ENCODE measurements at places on chromosomes 12 and 14.

- DNase-seq, result no peak
These were observed 1072.3 kb downstream of the FLRT2 start for GRCh38 chr14:86602263-86602662.

GRCh38 chr12:123058980-123059379 is 78.5 kb downstream of the ARL6IP4 start:
- DNase-seq, result no peak

DNA sequence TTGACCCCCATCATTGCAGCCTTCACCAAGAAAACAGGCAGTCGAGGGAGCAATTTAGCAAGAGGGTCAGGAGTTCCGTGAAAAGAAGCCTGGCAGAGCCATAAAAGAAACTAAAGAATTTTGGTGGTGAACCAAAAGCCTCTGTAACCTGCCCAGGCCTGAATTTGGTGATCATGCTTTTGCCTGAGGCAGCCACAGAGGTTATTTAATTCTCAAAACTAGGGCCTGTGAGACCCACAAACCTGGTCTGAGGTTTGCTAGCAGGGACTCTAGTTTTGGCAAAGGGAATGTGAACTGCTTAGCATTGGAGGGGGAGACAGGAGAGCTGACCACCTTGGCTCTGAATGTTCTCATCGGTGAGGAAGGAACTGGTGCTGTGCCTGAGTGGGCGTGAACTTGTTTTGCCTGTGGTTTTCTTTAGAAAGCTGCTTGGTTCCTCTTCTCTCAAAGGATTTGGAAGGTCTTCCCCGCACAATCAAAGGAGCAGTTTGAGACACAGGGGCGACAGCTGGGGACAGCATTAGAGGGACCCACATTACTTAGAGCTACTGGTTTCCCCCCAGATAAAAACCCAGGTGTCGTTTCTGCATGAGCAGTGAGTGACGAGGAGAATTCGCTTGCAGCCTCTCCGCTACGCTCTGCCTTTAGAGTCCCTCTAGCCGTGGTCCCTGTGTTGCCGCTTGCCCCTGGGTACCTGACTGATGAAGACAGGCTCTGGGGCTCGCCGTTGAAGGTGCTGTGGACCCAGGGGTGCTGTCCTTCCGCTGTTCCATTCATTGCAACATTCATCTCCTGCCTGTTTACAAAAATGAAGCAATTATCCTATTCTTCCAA is 12.6 kb upstream of the WNT5B start:
- no peak for DNase-seq

DNA sequence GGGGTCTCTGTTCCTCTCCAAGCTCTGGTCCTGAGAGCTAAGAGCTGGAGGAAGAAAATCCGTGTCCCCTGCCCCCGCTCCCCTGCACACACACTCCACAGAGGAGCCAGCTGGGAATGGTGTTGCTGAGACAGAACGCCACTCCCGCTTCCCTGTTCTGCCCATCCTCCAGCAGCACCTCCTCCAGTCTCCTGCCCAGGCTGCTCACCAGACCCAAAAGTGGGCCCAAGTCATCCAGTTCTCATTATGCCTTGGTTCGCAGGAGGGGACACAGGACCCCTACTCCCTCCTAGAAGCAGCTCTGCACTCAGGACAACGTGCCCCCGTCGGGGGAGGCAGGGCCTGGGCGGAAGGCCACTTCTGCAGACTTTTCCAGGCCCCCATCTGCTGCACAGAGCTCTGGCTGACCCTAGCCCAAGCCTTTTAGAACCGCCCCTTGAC is 830 bp upstream of the TRMT61A start:
- peak; percentile 67 for DNase-seq
